ENCODE measurements at places on chromosomes 3 and 15.

GRCh38 chr3:194247350-194247740 lies 103.8 kb downstream of the CPN2 start:
- no peak for DNase-seq

DNA sequence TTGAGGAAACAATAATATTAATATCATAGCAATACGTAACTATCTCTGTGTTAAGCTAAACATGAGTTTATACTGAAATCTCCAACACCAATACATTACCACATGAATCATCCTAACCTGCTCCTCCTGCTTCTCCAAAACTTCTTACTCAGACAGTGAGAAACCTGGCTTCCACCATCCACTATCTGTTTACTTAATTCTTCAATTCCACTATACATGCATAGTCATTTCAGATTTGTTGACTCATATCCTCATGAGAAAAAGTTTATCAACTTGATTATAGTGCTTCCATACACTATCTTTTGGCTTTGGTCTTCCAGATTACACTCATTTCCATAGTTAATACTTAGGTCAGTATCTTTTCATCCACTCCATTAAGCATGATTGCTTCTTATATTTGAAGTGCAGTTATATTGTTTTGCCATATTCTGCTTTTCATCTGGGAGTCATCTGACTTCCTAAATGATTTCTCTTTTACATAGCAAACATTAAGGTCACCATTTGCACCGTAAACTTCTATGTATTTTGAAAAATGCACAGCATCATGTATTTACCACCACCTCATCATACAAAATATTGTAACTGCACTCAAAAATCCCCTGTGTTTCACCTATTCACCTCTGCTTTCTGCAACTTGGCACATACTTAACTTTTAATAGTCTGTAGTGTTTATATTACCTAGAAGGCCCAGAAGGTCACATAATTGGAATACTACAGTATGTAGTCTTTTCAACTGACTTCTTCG lies 970.6 kb downstream of the DIPK2A start:
- no peak for DNase-seq

DNA sequence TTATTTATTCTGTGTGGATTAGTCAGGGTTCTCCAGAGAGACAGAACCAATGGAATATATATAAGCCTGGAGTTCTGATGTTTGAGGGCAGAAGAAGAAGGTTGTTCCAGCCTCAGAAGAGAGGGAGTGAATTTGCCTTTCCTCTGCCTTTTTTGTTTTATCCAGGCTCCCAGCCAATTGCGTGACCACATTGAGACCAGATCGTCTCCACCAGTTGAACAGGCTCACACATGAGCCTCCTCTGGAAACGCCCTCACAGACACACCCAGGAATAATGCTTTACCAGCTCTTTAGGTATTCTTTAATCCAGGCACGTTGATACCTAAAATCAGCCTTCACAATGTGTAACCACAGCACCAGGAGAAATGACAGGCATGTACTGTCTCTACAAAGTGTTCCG lies 923.1 kb downstream of the TBL1XR1 start:
- DNase-seq = no peak

DNA sequence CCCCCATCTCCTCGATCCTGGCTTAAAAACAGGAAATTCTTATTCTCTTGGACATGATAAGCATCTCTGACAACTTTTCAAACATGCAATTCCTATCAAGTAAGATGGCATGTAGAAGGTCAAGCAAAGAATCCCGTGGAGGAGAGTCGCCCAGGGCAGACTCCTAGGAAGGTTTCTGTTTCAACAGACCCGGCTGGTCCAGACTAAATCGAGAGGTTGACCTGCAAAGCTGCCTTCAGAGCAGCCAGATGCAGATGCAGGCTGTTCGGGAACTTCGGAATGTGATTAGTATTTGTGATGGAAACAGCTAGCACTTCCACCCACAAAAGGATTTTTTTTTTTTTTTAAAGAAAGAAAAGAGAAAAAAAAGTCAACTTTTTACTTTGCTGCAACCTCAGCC lies 216.8 kb downstream of the NR1D2 start:
- DNase-seq = no peak

DNA sequence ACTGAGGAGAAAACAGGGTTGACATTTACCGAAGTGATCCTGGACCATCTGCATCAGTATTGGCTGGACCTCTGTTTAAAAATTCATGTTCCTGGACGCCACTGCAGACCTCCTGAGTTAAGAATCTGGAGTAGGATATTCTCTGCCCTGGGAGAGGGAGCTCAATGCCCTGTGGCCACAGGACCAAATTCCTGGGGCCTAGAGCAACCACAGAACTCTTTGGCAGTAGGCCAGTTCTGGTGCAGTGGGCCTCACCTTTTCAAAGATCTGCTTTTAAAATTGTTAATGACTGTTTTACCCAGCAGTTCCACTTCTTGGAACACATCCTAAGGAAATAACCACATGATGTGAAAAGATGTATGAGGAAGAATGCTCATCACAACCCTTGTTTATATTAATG lies 133.3 kb upstream of the ADPGK start:
- no peak for DNase-seq

DNA sequence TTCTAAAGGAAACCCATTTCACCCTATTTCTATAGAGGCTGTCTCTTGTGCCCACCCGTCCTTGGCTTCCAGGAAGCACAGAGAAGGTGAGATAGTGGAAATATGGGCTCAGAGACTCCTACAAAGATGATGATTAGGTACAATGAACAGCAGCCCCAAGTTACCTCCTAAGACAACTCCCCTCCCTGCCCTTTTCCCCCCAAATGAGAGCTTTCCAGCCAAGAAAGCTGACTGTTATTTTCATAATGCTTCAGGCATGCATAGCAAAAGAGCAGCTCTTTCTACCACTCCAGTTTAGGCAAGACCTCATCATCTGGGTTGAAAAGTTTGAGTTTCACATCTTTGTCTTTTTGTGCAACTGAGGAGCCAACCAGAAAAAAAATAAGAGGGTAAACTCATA lies 248.8 kb upstream of the ADAMTS9 start:
- DNase-seq = no peak

- DNase-seq = no peak
These were observed 184.8 kb downstream of the SHQ1 start for GRCh38 chr3:72663429-72663828.

- DNase-seq = no peak
These were observed 36.2 kb downstream of the CLDN1 start for GRCh38 chr3:190286014-190286413.

DNA sequence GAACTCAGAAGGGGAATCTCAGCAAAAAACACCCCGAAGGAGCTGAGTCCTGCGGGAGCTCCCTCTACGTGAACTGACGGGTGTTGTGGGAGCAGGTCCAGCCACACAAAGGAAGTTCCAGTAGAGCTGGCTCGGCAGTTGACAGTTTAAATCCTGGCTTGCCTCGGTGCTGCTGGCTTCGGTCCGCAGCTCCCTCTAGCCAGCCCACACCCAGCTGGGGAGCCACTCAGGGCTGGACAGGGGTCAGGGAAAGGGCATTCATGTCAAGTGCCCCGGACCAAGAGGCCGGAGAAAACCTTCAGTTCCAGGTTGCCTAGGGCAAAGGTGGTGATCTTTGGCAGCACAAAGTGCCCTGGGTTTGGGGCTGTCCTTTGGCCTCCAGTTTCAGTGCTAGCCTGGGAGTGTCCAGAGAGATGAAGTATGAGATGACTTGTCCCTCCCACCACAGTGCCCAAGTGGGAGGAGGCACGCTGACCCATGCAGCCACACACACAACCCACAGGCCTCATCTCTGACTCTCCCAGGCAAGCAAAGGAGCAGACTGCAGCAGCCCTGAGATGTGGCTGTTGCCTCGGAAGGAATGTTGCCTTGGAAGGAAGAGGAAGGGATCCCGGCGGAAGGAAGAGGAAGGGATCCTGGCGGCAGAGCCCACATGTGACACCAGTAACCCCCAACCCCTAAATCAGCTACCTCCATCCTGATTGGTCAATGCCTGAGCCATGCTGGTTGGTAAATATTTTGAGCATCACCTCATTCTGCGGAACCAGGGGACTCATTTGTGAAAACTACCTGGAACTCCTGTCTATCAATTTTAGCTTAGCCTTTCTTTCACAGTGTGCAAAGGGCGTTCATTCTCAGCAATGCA lies 13.9 kb upstream of the ANPEP start:
- DNase-seq = no peak

GRCh38 chr15:33292717-33293307 lies 18.0 kb upstream of the RYR3 start:
- DNase-seq = peak; percentile 18

DNA sequence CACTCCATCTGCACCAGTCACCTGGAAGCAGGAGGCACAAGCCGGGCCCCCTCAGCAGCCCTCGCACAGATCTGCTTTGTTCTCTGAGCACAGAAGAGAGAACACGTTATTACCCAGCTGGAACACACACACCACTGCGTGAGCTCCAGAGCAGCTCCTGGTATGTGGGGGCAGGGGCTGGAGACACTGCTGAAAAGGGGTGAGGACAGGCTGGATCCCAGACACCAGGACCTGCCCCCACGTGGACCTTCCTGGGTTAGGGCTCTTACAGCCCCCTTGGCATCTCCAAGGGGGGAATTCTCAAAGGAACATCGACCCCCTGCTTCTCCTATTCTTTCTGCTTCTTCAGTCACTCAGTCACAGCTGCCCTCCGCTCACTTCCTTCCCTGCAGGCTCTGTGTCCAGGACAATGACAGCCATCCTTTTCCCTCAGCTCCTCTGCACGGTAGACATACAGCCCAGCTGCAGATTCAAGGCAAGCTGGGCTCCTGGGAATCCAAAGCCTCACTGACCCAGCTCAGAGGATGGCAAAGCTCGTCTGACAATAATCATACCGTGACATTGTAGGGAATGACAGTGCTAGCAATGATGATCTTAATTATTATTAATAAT lies 33.7 kb downstream of the PRR20G start:
- DNase-seq = no peak

DNA sequence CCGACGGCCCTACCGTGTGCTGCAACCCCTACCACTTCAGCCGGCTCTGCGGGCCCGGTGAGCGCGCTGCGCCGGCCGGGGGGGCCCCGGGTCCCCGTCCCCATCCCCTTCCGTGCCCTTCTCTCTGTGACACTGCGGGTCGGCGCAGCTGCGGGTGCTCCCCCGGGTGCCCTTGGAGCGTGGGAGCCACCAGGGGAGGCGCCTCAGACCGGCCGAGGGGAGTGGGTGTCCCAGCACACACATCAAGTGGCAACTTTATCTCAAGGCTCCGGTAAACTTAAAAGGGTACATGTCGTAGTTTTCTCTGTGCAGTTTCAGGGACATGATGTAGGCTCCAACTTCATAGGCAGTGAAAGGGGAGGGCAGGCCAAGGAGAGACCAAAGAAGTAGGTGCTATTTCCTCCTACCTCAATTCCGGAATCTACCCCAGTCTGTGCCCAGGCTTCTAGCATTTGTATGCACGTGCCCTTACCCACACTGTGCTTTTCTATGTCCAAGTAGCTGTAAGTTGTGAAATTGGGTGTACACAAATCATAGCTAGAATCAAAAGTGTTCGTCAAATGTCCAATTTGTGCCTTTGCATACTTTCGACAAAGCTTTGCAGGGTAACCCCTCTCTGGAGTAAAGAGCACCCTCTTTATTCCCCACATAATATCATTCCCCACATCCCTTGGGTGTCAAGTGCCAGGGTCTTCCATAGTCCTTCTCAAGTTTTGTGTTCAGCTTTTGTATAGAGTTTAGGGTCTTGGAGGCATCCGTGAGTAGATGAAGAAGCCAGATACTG lies 2.2 kb downstream of the SMAD6 start:
- no peak for DNase-seq

- DNase-seq = no peak
These were observed 969.4 kb downstream of the PLOD2 start for GRCh38 chr3:145191543-145191942.

DNA sequence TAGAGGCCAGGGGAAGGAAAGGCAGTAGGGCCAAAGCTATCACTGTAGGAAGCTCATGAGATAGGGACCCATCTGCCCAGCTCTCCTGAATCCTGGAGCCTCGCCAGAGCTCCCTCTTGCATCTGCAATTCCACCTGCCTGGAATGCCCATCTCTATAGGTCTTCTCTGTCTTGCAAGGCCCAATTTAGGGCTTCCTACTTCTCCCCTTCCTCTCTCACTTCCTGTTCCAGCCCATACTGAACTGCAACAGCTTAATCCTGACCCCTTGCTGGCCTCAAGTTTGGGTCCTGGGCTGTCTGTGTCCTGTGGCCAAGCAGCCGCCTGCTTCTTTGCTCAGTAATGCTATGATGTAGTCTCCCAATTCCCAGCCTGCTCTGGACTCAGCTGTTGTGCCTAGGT lies 3.6 kb upstream of the PTPN23 start:
- no peak for DNase-seq

DNA sequence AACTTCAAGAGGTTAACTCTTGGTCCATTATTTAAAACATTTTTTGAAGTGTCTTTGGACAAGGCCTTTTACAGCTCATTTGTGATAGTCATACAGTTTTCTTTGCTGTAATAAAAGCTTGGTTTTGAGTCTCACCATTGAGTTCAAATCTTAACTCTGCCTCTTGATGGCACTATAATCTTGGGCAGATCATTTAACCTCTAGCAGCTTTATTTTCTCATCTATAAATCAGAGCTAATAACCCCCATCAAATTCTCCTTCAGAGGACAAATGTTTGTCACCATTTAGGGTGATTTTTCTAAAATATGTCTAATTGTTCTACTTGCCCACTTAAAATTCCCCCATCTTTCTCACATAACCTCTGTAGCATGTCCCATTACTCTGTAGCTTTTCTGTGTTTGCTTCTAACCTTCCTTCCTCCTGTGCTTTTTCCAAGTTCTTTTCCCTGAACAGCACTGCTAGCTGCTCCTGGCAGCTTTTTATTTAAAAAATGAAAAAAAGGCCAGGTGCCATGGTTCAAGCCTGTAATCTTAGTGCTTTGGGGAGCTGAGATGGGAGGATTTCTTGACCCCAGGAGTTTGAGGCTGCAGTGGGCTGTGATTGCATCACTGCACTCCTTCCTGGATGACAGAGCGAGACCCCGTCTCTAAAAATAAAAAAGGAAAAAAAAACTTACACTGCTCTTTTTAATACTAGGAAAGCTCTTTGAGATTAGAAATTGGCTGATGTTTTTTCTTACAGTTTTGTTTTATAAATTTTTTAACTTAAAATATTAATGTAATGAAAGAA lies 28.5 kb downstream of the UBE2E1 start:
- no peak for DNase-seq

GRCh38 chr3:141828890-141829289 lies 47.6 kb upstream of the ATP1B3 start:
- no peak for DNase-seq

- DNase-seq = no peak
These were observed 410.4 kb upstream of the RORA start for GRCh38 chr15:61639491-61639890.

DNA sequence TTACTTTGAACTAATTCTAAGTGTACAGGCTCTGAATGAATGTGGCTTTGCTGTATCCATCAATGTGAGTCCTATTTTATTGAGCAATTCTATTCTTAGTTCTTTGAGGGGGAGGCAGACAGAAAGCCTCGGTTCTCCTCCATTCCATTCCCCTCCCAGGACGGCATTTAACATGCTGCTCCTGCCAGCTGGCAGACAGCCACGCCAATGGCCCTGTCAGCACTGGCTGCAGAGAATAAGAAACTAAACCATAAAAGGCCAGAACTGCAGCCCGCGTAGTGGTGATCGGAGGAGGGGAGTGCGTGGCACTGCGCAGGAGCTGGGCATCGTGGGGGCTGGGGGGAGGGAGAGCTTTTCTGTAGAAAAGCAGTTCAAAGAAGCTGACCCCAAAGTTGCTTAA lies 76.0 kb upstream of the HACD2 start:
- DNase-seq = no peak
